Umbilical cord (tissue), 2 donors: ENCODE measurements at places on chromosomes 7 and 10.
A peak's percentile ranks its signal among the peaks of the same experiment; 100 is the strongest.

- no peak for DNase-seq
Measured at GRCh38 chr10:100621360-100622205, 85.8 kb downstream of the HIF1AN start.

DNA sequence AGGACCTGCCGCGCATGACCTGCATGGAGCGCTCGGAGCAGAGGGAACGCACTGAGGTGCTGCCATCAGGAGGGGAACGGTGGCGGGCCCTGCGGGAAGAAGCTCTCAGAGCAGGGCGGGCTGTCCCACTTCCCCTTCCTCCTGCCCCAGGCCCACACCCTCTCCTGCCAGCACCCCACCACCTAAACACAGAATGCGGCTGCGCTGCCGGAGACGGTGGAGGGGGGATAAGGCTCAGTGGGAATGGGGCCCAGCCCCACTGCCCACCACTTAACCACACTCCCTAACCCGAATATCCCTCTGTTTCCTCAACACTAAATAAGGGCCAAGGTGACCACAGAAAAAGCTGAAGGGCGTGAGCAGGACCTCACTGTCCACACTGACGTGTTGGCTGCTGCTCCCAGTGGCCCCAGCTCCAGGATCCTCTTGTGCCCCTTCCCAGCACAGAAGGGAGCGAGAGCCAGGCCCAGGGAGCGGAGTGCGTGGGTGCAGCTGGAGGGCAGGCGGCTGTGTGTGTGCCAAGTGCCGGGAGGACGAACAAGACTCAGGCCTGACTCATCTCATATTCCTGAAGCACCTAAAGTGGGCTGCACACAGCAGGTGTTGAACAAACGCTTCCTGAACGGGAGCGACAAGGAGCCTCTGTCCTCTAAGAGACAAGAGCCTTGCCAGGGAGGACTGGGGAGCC is 116.8 kb downstream of the MAD1L1 start:
- DNase-seq = no peak

DNA sequence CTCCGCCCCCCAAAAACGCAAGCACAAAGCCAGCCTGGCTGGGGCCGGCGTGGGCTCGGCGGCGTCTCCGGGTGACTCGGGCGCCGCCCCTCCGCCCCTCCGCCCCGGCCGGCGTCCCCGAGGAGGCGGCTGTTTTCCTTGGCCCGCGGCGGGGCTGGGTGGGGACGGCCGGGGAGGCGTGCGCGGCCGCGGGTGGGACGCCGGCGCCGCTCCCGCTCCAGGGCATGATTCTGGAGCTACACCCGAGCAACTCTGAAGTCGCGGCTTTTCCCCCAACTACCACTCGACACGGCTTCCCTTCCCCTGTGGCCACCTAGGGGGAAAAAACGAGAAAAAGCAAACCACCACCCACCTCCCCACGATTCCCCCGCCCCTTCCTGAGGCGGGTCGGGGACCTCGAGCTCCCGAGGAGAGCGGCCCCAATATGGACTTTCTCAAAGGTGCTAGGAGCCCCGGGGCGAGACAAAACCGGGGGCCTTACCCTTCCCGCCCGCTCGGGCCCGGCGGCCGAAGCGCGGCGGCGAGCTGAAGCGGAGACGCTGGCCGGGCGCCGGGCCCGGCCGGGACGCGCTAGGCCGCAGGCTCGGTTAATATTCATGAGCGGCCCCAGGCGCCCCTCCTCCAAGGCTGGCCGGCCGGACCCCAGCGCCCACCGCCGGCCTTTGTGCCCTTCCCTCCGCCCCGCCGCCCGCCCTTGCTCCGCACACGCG is 856 bp downstream of the ARHGAP21 start:
- peak; percentile 72 for DNase-seq

GRCh38 chr7:116554436-116554835 is 29.6 kb downstream of the CAV1 start:
- no peak for DNase-seq
